ENCODE measurements at places on chromosomes 3 and 15. TPM values are rescaled to one million over a fixed set of nuclear protein-coding genes. Genes with fewer than 3 reads are reported as not detected.

The ATP11B gene
- 13.6 TPM for total RNA-seq

The SAMD7 gene
- not detected for total RNA-seq

The HDAC11 gene
- 7.8 TPM for total RNA-seq

The FNDC3B gene
- 25.8 TPM for total RNA-seq

The GRM2 gene
- 0.07 TPM for total RNA-seq

The CTSH gene
- total RNA-seq, result 47.1 TPM

The COPB2 gene
- total RNA-seq, result 66.2 TPM

The MST1R gene
- 6.0 TPM for total RNA-seq
